ENCODE measurements at places on chromosomes 16 and 17.

- no peak for DNase-seq
These were observed 34.9 kb downstream of the BCO1 start for GRCh38 chr16:81273223-81273950.

DNA sequence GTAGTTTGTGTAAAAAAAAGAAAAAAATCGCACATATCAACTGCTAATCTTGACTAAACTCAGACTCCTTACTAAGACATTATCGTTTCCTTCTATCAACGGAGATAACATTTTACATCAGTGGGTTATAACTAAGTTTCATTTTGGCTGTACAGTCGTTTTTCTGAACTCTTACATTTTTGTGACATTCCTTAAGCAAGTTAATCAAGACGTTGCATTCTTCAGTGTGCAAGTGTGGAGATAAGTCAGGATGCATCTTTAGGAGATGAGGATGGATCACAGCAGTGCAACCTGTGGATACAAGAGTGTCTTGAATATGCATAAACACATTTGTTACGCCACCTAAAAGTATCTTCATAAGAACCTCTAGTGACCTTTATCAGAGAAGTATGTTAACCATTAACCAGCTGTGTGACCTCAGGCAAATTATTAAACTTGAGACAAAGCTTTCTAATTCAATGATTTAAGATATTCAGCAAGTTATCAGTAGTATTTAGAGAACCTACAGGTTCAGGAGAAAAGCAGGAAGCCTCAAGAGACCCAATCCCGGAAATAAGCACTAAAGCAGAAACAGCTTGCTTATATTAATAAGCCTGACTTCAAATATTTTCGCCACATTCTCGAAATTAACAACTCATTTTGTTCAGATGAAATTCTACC, 9.4 kb downstream of the CMC2 start:
- DNase-seq, result no peak

GRCh38 chr16:85625053-85625452, 11.9 kb downstream of the GSE1 start:
- DNase-seq, result no peak

GRCh38 chr16:30354423-30355143, 525 bp downstream of the CD2BP2 start:
- DNase-seq, result no peak

GRCh38 chr16:65313936-65314626, 192.2 kb upstream of the CDH11 start:
- no peak for DNase-seq

DNA sequence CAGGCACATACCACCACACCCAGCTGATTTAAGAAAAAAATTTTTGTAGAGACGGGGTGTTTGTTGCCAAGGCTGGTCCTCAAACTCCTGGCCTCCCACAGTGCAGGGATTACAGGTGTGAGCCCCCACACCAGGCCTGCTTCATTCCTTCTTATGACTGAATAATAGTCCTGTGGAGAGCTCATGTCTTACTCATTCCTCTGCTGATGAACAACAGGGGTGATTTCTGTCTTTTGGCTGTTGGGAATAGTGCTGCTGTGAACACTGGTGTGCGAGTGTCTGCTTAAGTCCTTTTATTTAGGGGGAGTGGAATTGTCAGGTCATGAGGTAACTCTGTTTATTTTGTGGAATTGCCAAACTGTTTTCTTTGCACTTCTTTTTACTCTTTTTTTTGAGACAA, 2.7 kb upstream of the CTRB1 start:
- DNase-seq, result no peak

- no peak for DNase-seq
These were observed 5.8 kb downstream of the IRX3 start for GRCh38 chr16:54280751-54281150.

DNA sequence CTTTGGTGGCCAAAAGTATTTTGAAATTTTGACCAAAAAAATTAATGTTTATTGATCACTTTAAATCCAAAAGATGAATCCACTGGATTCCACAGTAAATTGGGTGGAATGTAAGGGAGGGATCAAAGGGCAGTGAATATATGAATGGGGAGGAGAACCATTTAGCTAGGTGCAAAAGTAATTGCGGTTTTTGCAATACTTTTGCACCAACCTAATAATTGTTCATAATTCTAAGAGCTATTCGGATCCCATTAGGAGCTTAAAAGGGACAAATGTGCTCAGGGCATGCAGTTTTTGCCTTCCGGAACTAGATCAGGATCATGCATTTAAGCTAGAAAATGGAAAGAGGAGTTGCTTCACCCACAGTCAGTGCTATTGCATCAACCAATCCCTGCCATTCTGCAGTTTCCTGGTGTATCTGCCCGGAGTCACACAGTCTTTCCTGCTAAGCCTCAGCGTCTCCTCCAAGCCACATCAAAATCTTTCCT, at the start of gene LPO:
Gene LPO (plus strand): TSS at position 438 of the 488 bp plus-strand sequence. CDS start 4,396 bp downstream, outside the sequence.
- no peak for DNase-seq

- DNase-seq, result no peak
These were observed 5.5 kb downstream of the PSMD12 start for GRCh38 chr17:67360880-67361279.

- DNase-seq, result no peak
These were observed 1.2 kb upstream of the CD300LG start for GRCh38 chr17:43845766-43846165.

- no peak for DNase-seq
These were observed 16.7 kb downstream of the ZNF423 start for GRCh38 chr16:49839017-49839825.

- no peak for DNase-seq
These were observed 34.0 kb downstream of the TMEM132E start for GRCh38 chr17:34613064-34614019.

- no peak for DNase-seq
These were observed 16.9 kb downstream of the HASPIN start for GRCh38 chr17:3740611-3741073.

DNA sequence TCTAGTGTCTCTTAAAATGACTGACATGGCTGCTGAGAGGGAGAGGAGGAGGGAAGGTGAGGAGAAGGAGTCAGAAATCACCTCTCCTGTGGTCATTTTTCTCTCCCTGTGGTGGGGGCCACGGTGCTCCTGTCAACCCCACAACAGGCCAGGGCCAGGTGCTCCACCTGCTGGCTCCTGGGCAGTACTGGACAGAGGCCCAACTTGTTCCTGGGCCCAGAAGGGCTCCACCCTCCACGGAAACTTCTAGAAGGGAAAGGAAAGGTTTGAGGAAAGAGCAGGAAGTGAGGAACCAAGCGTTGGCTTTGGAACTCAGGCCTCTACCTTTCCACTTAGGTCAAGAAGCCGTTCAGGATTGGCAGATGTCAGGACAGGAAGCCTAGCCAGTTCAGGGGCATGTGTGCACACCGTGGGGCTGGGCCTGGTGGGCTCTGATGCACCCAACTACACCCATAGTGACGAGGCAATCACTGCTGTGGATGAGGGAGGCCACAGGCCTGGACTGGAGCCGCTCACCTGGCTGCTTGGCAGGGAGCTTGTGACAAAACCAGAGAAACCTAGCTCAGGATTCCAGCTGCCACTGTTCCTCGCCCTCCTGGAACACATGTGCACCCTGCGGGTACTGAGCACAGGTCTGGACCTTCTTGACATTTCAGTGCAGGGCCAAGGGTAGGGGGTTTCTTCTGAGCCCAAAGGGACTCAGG, 36.1 kb downstream of the WNT3 start:
- no peak for DNase-seq

- no peak for DNase-seq
These were observed 76.5 kb upstream of the GSE1 start for GRCh38 chr16:85536411-85537330.

DNA sequence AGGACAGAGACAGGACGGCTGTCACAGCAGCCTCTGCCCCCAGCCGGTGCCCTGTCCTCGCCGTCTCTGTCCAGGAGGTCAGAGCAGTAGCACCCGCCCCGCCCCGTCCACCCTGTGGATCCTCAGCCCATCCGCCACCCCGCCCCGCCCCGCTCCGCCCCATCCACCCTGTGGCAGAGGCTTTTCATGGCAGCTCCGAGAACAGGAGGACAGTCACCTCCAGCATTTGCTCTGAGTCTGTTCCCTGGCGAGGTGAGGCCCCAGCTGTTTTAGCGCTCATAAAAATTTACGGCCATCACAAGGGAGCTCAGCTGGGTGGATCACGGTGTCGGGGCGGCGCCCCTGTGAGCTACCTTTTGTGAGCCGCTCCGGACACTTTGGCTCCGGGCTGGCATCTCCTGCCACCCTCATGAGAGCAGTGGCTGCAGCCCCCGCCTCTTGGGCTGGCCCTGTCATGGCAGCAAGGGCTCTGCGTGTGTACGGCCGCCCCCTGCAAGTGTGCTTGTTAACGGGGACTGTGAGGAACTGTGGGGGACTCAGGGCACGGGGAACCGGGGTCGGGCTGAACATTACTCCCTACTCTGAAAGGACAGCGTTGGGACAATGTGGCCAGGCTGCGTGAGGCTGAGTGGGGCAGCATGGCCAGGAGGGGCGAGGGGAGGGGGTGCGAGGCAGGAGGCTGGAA, 32.3 kb upstream of the GNG13 start:
- no peak for DNase-seq

DNA sequence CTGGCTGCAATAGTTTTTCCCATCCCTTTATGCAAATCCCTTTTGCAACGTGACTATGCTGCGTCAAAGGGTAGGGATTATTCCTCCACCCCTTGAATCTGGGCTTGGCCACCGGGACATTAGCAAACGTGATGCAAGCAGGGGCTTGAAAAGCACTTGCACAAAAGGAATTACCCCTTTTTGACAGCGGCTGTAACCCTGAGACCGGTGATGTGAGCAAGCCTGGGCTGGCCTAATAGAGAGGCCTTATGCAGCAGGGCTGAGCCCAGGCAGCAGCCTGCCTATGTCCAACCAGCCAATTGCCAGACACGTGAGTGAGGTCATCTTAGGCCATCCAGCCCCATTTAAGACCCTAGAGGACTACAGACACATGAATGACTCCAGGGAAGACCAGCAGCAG, 30.4 kb upstream of the PAFAH1B1 start:
- no peak for DNase-seq

Data from NCI-H2081 treated with DMSO at 0.1 percent for 48 hours (cell line).